ENCODE measurements at places on chromosomes 2 and 18.
A peak's percentile ranks its signal among the peaks of the same experiment; 100 is the strongest.

DNA sequence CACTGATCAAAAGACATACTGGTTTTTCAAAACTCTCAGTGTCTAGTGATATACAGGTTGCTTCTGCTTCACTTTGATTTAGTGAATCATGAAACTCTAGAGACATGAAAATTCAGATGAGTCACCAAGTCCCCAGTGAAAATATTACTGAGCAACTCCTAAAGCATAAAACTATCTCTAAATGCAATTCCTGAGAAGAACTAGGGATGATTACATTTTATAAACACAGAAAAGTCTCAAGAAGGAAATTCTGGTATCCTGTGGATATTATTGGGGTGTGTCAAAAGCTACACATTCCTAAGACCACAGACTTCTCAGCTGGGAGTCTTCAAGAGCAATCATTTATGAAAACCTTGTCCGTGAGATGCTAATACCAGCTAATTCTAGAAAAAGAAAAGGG, 9.7 kb downstream of the LRRTM4 start:
- no peak for DNase-seq

GRCh38 chr2:23789012-23789411, 137.9 kb downstream of the ATAD2B start:
- no peak for DNase-seq

DNA sequence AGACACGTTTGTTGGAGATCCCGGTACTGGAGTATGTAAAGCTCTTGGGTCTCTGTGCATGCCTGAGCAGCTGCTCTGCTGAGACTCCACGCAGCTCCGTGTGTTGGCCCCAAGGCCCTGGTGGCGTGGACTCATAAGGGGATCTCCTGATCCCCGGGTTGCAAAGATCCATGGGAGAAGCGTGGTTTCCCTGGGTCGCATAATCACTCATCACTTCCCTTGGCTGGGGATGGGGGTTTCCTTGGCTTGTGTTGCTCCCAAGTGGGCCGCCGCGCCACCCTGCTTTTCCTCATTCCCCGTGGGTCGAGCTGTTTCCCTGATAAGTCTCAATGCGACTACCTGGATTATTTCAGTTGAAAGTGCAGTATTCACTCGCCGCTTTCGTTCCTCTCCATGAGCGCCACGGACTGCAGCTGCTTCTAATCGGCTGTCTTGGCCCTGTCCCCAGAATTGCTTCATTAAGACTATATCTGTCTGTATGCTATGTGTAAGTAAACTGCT, 76.0 kb downstream of the EPC2 start:
- no peak for DNase-seq

DNA sequence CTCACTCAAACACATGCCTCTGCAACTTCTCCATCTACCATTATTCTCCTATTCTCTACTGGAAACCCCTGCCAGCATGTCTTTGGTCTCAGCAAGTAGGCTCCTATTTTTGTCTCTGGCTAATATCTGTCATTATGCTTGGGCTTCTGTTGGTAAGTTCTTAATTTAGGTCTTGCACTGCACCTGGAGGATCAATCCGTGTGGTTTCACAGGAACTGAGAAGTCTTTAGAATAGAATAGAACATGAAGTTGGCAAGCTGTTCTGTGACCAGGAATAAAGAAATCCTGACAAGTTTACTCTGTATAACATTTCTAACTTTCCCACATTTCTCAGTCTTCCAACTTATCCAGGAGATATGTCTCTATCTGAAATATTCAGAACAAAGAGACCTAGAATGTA, 219.5 kb upstream of the GYPC start:
- DNase-seq = no peak

- DNase-seq = no peak
Measured at GRCh38 chr18:50472941-50473340, 86.9 kb upstream of the MAPK4 start.

DNA sequence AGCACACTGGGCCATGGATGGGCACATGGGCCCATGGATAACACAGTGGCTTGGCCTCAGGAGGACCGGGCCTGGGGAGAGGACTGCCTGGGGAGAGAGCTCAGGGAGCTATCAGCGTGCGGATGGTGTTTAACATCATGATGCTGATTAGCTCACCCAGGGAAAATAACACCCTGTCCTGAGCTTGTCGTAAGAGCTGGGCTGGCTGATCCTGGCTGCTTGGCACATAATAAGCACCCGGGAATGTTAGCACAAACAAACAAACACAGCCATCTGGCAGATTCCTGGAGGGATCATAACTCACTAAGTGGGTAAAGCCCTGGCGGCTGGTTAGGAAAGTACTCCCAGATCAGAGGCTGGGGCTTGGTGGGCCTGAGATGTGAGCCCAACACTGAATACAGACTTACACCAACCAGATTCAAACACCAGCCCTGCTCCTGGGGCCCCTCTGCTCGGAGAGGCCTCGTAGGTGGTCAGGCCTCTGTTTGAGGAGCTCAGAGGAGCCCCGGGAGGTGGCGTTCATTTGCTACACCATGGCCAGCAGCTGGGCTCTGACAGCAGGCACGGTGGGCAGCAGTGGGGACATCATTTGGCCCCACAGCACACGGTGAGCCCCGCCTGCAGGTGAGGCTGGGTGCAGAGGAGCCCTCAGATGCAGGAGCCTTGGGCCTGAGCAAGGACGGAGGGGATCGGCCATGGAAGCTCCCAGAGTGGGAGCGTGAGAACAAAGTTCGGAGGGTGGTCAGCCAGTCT, 193.4 kb upstream of the HDAC4 start:
- no peak for DNase-seq

GRCh38 chr2:177296040-177296439, 31.5 kb upstream of the NFE2L2 start:
- no peak for DNase-seq

DNA sequence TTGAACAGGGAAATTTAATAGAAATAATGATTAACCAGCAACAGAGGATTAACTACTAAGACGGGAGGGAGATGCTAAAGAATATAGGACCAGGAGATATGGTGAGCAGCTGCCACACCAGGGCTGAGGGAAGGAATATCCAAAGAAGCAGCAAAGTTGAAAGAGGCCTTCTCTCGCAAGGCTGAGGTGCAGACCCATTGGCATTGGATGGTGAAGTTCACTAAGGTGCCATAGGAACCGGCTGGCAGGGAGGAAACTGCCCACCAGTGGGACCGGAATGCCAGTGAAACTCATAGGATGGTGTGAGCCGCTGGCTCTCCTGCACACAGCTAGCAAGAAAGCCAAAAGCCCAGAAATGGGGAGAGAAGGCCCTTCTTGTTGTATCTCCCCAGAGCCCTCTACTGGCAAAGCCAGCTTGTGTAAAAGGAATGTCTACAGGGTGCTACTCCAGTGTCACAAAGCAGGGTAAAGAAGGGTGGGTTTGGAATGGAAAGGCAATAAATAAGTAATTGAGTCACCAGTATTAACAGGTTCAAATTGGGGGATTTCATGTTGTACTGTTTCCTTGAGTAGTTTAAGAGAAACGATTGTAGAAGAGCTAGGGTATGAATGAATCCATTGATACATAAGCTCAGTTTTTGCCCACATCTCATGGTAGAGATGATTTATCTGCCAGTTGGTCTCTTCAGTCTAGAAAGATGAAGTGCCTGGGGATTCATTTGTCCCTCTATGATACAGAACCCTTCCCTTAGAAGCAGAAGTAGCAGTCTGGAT, 36.0 kb downstream of the FARP2 start:
- no peak for DNase-seq

DNA sequence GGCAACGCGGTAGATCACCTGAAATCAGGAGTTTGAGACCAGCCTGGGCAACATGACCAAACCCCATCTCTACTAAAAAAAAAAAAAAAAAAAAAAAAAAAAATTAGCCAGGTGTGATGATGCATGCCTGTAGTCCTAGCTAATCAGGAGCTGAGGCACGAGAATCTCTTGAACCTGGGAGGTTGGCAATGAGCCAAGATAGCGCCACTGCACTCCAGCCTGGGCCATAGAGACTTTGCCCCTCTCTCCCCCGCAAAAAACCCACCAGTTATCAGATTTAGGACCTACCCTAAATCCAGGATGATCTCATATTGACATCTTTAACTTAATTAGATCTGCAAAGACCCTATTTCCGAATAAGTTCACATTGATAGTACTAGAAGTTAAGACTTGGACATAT, 29.2 kb upstream of the LDAH start:
- DNase-seq = no peak

DNA sequence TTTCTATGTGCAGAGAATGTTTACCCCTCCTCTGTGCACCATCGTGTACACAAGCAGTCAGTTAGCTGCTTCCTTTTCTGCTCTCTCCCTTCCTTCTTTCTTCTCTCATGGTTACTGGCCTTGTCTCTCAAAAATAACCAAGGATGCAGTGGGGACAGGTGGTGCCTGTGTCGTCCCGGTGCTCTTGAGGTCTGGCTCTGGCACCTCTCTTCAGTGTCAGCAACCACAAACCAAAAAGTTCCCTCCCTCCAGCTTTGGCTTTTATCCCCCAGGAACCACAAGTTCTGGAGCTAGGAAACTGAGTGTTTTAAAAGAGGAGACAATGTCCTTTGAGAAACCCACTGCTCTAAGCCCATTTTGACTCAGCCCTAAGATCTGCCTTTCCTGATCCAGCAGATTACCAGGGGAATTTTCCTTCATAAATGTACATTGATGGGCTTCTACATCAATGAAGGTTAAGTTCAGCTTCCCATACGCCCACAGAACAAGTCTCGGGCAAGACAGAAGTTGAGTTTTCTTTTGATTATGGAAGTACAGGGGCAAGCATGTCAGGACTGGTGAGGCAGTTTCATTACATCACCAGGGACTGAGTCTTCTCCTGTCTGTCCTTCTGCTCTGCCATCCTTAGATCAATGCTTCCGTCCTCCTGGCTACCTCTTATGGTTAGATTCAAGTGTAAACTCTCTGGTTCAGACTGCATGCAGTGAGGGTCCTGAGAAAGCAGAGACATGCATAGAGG, 232.2 kb downstream of the SETBP1 start:
- DNase-seq = no peak

- DNase-seq = no peak
Measured at GRCh38 chr2:134934641-134935040, 16.0 kb downstream of the CCNT2 start.

DNA sequence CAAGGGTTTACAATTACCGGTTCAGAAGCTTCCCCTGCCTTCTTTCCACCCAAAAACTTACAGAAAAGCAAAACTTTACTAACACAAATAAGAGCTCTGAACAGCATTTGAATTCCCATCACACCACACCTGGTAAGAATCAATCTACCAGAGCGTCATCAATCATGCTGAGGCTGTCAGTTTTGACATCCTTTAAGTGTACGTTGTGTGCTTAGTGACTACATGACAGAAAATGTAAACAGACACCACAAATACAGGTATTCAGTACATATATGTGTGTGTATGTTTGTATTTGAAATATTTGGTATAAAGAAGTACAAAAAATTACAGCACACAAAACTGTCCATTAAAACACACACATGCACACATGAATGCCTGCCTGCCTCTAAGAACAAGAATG, 523.5 kb downstream of the TMEM182 start:
- DNase-seq = no peak

GRCh38 chr2:102487761-102488462, 14.9 kb downstream of the SLC9A4 start:
- DNase-seq = no peak

- peak; percentile 5 for DNase-seq
Measured at GRCh38 chr2:181457121-181457740, at the start of gene ITGA4. ITGA4 (plus strand) TSS chr2:181457386; CDS start chr2:181457655, 269 bp downstream.

- no peak for DNase-seq
Measured at GRCh38 chr2:178512484-178512883, 32.2 kb downstream of the PLEKHA3 start.

- no peak for DNase-seq
Measured at GRCh38 chr2:62741954-62742722, 36.6 kb downstream of the EHBP1 start.

DNA sequence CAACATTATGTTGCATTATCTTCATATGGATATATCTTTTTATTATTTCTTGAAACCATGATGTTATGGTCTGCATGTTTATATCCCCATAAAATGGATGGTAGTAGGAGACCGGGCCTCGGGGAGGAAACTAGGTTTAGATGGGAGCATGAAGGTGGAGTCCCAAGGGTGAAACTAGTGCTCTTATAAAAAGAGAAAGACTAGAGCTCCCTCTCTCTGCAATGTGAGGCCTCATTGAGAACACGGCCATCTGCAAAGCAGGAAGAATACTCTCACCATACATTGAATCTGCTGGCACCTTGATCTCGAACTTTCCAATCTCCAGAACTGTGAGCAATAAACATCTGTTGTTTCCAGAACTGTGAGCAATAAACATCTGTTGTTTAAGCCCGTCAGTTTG, 64.0 kb downstream of the NXPH2 start:
- no peak for DNase-seq

- no peak for DNase-seq
Measured at GRCh38 chr2:37350034-37350433, 5.6 kb downstream of the QPCT start.

GRCh38 chr2:179201869-179202268, 62.8 kb downstream of the SESTD1 start:
- no peak for DNase-seq

- no peak for DNase-seq
Measured at GRCh38 chr18:69898241-69898861, 49.3 kb downstream of the CD226 start.

DNA sequence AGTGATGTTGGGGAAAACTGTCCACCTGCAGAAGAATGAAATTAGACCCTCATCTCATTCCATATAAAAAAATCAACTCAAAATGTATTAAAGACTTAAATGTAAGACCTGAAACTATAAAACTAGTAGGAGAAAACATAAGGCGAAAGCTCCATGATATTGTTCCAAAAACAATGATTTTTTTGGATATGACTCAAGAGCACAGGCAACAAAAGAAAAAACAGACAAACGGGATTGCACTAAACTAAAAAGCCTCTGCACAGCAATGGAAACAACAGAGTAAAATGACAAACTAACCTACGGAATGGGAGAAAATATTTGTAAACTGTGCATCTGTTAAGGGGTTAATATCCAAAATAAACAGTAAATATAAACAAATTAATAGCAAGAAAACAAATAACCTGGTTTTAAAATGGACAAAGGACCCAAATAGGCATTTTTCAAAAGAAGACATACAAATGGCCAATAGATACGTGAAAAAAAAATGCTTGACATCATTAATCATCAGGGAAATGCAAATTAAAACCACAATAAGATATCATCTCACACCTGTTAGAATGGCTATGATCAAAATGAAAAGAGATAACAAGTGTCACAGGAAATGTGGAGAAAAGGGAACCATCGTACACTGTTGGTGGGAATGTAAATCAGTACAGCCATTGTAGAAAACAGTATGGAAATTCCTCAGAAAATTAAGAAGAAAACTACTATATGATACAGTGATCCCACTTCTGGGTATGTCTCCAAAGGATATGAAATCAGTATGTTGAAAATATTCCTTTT, 26.6 kb downstream of the LRRFIP1 start:
- DNase-seq = no peak

- DNase-seq = no peak
Measured at GRCh38 chr2:171098607-171099006, 62.1 kb downstream of the TLK1 start.
